Activated T-helper 1 cell treated with anti-CD3 and anti-CD28 coated beads, Interleukin-12 subunit alpha, Interleukin-12 subunit beta, Interleukin-2, Interleukin-4 antibody, amounts not matched to agents 30 ng/mL and 10 ng/mL and 1 ng/mL, durations not matched to agents 14 hours and 24 hours and 36 hours (primary cell): ENCODE measurements at places on chromosomes 13 and 19.
A peak's percentile ranks its signal among the peaks of the same experiment; 100 is the strongest.

GRCh38 chr13:36582977-36583376 lies 90.8 kb upstream of the SERTM1 start:
- no peak for DNase-seq
- H3K27ac ChIP-seq: no peak overlapping the region
- no peaks in the 10 kb centered on the region for H3K36me3 ChIP-seq
- no peaks in the 10 kb centered on the region for H3K4me1 ChIP-seq

DNA sequence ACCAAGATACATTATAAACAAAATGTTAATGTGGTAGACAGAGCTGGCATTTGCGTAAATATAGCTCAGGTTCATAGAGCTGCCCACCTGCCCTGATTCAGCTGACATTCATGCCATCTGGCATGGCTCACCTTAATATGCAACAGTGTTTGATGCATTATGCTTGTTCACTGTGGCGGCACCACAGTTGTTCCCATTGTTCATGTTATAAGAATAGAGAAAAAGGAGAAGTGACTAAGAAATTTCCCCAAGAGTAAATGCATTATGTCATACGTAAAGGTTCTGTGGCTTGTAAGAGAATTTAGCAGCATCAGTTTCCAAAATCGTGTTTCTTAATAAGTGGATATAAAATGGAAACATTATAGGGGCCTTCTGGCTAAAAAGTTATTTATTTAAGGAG lies 4.5 kb downstream of the CCNA1 start:
- no peak overlapping the region for H3K27ac ChIP-seq
- peaks cover 27% of the 10 kb centered on the region for H3K27me3 ChIP-seq
- H3K4me3 ChIP-seq: no peak overlapping the region

- no peak overlapping the region for H3K4me3 ChIP-seq
- H3K27ac ChIP-seq: no peak overlapping the region
- DNase-seq: no peak
- H3K4me1 ChIP-seq: no peaks in the 10 kb centered on the region
Observed at GRCh38 chr19:54062643-54063042, 1.1 kb downstream of the VSTM1 start.

DNA sequence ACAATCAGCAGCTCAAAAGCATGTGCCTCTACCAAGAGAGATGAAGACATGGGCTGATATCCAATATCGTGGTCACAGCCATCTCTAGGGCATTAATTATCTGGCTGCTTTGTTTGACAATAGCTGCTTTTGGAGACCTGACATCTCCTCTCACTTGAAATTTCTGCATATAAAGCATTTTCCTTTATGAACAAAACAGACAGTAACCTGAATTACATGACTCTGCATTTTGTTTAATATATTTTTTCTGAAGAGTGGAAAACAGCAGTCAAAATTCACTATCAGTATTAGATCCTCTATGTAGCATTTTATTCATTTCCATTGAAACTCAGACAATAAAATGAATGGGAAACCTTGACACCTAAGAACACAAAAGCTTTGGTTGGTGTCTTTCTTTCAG lies 42.4 kb upstream of the ESD start:
- no peak overlapping the region for H3K4me3 ChIP-seq
- no peak overlapping the region for H3K27ac ChIP-seq
- no peaks in the 10 kb centered on the region for H3K4me1 ChIP-seq
- no peaks in the 10 kb centered on the region for H3K27me3 ChIP-seq
- H3K36me3 ChIP-seq: no peaks in the 10 kb centered on the region

GRCh38 chr19:13983213-13983889 lies 22.8 kb downstream of the RFX1 start:
- peaks cover 2% of the 10 kb centered on the region for H3K36me3 ChIP-seq
- H3K4me1 ChIP-seq: peaks cover 34% of the 10 kb centered on the region
- no peak for DNase-seq

DNA sequence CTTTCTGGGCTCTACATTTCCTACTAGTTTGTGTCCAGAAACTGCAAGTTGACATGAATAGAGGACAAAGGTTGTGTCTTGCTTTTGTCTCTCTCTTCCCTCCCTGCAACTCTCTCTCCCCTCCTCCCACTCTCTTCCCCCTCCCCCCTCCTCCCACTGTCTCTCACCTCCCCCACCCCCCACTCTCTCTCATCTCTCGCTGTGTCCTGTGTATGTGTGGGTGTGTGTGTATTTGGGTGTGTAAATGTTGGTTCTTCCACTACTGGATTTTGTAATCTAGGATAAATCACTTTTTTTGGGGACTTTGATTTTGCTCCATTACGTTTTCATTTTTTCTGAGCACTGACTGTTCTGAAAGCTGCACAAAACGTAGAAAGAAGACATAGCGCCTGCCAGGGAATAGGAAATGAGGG lies 48.4 kb downstream of the AKAP11 start:
- peaks cover 38% of the 10 kb centered on the region for H3K36me3 ChIP-seq
- H3K27ac ChIP-seq: no peak overlapping the region
- DNase-seq: no peak

DNA sequence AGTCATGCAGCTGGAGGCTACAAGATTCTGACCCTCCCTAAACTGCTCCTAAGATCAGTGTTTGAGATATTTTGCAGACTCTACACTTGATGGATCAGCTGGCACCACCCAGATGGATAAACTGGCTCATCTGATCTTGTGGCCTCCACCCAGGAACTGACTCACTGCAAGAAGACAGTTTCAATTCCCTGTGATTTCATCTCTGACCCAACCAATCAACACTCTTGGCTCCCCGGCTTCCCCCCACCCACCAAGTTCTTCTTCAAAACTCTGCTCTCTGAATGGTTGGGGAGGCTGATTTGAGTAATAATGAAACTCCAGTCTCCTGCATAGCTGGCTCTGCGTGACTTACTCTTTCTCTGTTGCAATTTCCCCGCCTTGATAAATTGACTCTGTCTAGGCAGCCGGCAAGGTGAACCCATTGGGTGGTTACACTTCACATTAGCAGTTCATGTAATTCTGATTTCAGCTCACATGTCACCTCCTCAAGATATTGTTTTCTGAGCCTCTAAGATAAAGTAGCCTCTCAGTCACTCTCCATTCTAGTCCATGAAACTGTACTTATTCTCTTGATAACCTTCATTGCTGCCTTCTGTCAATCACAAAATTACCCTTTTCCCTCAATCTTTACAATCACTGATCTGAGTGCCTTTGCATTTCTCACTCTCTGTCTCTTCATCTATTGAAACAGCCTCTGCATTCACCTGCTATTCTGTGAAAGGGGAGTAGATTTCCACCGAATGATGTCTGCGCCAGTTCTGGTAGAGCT lies 9.9 kb upstream of the FPR3 start:
- no peak overlapping the region for H3K27ac ChIP-seq
- peak; percentile 6 for DNase-seq
- peaks cover 2% of the 10 kb centered on the region for H3K36me3 ChIP-seq
- no peaks in the 10 kb centered on the region for H3K4me1 ChIP-seq
- H3K4me3 ChIP-seq: no peak overlapping the region

- H3K27me3 ChIP-seq: peaks cover 4% of the 10 kb centered on the region
- no peaks in the 10 kb centered on the region for H3K36me3 ChIP-seq
Observed at GRCh38 chr13:95226932-95227695, 74.1 kb downstream of the ABCC4 start.

DNA sequence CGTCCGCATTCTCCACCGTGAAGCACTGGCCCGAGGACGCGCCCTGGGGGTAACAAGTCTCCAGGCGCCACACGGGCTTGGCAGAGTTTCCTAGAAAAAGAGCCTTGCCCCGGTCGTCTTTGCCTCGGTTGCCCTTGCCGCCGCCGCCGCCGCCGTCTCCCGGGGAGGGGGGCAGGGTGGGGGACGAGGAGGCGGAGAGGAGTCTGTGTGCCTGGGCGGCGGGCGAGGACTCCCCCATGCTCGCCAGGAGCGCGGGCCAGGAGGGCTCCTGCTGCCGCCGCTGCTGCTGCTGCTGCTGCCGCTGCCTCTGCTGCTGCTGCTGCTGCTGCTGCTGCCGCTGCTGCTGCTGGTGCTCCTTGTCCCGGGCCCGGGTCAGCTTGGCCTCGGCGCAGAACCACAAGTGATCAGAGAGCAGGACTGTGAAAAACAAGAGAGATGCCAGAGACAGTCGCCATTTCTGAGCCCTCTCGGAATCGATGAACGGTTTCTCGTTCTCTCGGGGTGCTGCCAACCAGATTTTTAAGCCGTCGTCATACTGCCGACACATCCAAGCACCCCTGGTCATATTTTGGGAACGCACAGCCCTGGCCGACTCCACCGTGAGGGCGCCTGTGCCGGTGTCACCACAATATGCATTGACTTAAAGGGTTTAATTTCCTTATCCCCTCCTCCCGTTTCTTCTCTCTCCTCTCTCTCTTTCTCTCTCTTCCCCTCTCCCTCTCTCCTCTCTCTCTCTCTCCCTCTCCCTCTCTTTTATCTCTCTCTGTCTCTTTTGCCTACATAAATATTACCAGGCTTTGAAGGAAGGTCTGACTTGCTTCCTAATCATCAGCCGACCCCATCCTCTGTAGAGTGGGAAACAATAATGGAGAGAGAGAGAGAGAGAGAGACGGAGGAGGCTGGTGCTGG lies 349.1 kb downstream of the LIG4 start:
- H3K36me3 ChIP-seq: no peaks in the 10 kb centered on the region
- peaks cover 30% of the 10 kb centered on the region for H3K27me3 ChIP-seq
- H3K4me3 ChIP-seq: no peak overlapping the region
- DNase-seq: no peak

DNA sequence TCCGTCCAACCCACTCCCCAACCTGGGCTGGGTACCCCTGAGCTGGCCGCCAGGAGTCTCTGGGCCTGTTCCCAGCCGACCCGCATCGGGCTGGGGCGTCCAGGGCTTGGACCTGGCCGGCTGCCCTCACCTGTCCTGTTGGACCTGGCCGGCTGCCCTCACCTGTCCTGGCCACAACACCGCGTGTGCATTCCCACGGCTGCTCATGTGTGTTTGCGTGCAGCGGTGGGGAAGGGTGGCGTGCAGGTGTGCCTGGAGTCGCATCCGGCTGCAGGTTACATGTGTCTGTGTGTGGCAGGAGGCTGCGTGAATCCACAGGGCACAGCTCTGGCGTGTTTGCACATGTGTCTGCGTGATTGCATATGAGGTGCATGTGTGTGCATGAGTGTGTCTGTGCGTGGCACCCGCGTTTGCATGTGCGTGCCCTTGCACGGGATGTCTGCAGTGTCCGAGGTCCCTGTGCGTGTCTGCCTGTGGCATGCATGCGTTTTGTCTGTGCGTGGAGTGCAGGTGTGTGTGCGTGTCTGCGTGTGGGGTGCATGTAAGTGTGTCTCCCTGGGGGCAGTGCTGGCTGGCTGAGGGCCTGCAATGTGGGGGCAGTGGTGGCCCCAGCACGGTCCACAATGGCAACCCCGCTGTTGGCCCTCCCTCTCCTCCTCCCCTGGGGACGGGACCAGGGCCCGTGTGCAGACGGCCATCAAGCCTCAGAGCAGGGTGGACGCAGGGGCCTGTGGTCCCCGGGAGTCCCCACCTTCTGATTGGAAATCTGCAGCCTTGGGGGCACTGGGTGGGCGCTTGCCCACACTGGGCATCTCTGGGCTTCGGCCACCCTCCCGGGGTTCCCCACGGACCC lies 3.4 kb downstream of the EFNA2 start:
- no peaks in the 10 kb centered on the region for H3K4me1 ChIP-seq
- no peak for DNase-seq

DNA sequence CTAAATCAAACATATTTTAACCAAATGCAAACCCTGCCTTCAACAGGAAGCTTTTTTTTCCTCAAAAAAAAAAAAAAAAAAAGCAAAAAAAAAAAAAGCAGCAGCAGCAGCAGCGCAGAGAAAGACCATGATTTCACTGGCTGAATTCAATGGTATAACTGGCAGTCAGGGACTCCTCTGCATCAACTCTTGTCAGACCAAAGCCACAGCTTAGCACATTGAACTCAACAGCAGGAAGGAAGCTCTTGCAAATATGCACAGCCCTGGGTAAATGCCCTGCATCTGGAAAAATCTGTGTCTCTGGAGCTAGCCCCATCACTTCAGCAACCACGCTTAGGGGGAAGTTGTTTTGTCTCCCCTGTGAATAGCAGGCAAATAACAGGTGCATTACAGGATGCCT lies 17.6 kb upstream of the DHRS12 start:
- H3K4me3 ChIP-seq: peak overlapping the region; percentile 41
- no peak for DNase-seq
- peaks cover 93% of the 10 kb centered on the region for H3K4me1 ChIP-seq

- no peaks in the 10 kb centered on the region for H3K27me3 ChIP-seq
- no peak overlapping the region for H3K27ac ChIP-seq
- peak overlapping the region; percentile 59 for H3K4me3 ChIP-seq
- no peaks in the 10 kb centered on the region for H3K4me1 ChIP-seq
Observed at GRCh38 chr19:56670961-56671612, 470 bp downstream of the ZNF835 start.

DNA sequence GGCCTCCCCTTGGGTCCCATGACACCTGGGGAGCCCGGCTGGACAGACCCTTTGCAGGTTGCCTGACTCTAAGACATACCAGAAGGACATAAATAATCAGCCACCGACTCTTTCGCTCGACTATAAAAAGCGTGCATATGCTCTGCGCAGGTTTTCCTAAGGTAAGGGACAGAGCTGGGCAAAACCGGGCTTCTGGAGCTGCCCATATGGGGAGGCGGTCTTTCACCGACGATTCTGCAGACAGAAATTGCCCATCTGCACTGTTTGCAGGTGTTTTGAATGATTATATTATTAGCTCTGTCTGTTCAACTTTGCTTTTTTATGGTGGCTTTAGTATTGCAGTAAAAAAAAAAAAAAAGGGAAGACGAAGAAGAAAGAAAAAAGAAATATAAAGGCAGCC lies 347.2 kb downstream of the TSHZ3 start:
- H3K4me3 ChIP-seq: no peak overlapping the region
- no peak for DNase-seq

GRCh38 chr13:52399708-52400107 lies 6.3 kb downstream of the THSD1 start:
- peaks cover 24% of the 10 kb centered on the region for H3K27me3 ChIP-seq
- H3K27ac ChIP-seq: no peak overlapping the region
- H3K4me1 ChIP-seq: peaks cover 7% of the 10 kb centered on the region
- no peak overlapping the region for H3K4me3 ChIP-seq
- no peak for DNase-seq
- H3K36me3 ChIP-seq: no peaks in the 10 kb centered on the region

DNA sequence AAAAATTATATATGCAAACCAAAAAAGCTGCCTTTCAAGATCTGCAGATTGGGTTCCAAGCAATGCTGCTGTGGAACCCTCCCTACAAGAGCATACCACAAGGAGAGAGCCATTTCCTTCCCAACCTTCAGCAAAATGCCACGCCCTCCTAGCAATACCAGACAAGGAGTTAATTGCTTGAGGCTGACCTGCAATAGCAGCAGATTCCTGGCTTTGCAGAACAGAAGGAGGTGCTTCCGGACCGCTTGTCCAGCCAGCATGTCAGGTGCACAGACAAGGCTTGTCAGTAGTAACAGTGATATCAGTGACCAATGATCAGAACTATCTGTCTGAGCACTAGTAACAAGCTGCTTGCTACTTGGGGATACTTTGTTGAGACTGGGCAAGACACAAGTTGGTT lies 301.6 kb downstream of the FGF14 start:
- H3K4me1 ChIP-seq: no peaks in the 10 kb centered on the region
- H3K4me3 ChIP-seq: no peak overlapping the region

DNA sequence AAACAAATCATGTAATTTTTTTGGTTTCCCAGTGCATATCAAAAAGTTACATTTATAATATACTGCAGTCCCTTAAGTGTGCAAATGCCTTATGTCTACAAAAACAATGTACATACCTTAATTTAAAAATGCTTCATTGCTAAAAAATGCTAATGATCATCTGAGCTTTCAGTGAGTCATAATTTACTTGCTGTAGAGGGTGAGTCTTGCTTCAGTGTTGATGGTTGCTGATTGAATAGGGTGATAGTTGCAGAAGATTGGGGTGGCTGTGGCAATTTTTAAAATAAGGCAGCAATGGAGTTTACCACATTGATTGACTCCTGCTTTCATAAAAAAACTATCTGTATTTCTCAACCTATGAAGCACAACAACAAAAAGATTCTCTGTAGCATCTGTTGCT lies 613.9 kb downstream of the TBC1D4 start:
- no peak for DNase-seq
- H3K36me3 ChIP-seq: no peaks in the 10 kb centered on the region
- no peaks in the 10 kb centered on the region for H3K4me1 ChIP-seq
- no peaks in the 10 kb centered on the region for H3K27me3 ChIP-seq
- H3K4me3 ChIP-seq: no peak overlapping the region
